ENCODE measurements at places on chromosomes 4 and X. TPM values are rescaled to one million over a fixed set of nuclear protein-coding genes. Genes with fewer than 3 reads are reported as not detected.

The TADA2B gene
- 16.5 TPM for total RNA-seq

The LNX1 gene
- 2.8 TPM for total RNA-seq

The GAGE12H gene
- total RNA-seq = not detected

The PHKA1 gene
- 33.7 TPM for total RNA-seq

The EXOC1L gene
- not detected for total RNA-seq

The FGFBP2 gene
- total RNA-seq = not detected

The CFAP99 gene
- total RNA-seq = 1.3 TPM

The FNIP2 gene
- total RNA-seq = 5.2 TPM

Measured in PC-3 (cell line).